Activated CD4-positive, CD25-positive, alpha-beta regulatory T cell treated with anti-CD3 and anti-CD28 coated beads, Interleukin-2, amount 50 U/mL, for 24 hours (primary cell): ENCODE measurements at places on chromosomes 4 and X.

DNA sequence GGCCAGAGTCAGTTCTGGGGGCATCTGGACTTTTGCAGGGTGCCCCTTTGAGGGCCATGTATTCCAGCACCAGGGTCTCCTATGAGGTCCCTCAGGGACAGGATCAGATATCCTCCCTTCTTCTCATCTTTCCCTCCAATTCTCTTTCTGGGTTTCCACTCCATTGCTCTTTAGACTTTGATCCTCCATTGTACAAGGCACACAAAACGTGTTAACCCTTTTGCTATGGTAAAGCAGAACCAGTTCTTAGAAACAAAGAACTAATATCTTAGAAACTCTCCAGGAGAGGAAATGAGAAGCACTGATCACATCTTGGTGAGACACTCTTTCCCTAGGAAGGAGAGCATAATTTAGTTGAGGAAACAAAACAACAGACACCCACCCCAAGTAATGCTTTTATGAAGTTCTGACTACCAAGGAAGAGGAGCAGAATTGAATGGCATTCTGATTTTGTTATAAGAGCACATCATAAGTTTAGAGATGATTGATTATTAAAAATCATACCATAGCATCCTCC is 200.7 kb upstream of the NPY2R start:
- no peak for ATAC-seq

GRCh38 chr4:145316897-145317574 is 136.6 kb upstream of the OTUD4 start:
- ATAC-seq, result no peak

- no peak for ATAC-seq
Observed at GRCh38 chr4:80006935-80007744, 65.9 kb downstream of the ANTXR2 start.

DNA sequence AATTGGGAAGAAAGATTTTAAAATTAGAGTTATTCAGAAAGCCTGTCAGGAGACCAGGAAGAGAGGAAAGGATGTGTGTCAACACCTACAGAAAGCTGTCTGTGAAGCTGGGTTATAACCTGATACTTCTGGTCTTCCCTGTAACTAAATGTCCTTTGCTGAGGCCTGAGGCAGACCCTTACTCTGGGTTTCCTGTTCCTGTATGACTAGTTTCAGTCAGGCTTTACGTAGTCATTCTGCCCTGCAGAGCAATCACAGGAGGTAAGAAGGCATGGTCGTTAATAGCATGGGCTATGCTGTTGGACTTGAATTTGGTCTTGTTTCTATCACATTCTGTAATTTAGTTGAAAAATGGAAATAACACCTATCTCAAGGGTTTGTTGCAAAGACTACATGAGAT is 110.5 kb upstream of the IGFBP7 start:
- no peak for ATAC-seq

DNA sequence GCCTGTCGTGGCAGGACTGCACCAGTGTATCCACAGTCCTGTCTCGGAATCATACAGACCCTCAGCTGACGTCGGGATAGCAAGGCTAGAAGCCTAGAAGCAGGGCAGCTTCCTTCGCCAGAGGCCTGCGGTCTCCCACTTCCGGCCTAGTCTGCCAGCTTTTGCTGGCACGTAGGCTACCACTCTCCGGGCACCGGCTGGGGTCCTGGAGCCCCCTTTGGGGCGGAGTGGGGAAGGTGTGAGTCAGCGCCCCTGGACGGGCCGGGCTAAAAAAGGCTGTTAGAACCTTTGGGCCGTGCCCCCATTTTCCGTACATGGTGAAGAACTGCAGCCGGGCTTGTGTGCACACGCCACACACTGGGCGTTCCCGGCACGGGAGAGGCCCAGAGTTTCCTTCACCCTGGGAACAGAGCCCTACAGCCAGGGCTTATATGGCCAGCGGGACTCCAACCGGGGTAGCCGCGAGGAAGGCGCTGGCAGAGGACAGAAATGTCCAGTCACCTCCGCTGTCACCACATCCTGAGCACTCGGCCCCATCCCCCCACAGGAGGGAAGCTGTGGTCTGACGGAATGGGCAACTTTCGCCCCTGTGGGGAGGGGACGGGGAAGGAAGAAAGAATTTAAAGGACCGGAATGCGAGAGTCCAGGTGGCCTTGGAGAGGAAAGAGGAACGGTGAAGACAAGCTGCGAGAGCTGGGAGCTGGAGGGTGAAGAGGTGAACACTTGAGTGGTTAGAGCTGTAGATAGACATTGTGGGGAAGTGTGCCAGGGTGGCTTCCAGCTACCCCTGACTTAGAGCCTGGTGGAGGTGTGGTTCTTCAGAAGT is 4.6 kb downstream of the MAGIX start:
- peak; percentile 18 for ATAC-seq

DNA sequence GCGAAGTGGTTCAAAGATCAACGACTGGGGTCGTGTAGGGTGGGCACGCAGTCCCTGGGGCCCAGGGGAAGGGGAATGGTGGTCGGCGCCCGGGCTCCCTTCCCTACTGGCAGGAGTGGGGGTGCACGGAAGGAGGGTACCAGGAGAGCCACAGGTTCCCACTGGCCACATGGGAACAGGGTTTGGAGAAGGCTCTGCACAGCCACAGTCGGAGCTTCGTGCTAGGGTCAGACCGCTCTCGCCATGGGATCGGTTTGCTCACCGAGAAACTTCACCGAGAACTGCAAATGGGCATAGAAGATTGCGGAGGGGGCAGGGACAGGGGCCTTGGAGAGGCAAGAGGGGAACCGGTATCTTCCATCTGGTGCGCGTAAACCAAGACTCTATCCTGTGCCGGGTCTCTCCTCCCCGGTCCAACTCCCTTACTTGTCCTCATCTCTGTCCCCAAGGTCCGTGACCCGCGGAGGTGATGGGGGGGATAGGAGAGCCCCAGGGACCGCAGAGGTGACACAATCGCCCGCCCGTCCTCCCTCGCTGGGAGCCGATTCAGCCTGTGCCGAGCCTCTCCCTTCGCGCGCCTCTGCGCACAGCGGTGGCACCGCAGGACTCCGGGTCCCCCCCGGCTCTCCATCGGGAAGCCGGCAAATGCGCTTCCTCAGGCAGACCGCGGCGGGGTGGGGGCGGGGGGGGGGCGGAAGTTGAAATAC is 1.0 kb downstream of the SCD5 start:
- no peak for ATAC-seq

GRCh38 chrX:39688576-39689375 is 409.0 kb downstream of the BCOR start:
- ATAC-seq, result peak; percentile 56

DNA sequence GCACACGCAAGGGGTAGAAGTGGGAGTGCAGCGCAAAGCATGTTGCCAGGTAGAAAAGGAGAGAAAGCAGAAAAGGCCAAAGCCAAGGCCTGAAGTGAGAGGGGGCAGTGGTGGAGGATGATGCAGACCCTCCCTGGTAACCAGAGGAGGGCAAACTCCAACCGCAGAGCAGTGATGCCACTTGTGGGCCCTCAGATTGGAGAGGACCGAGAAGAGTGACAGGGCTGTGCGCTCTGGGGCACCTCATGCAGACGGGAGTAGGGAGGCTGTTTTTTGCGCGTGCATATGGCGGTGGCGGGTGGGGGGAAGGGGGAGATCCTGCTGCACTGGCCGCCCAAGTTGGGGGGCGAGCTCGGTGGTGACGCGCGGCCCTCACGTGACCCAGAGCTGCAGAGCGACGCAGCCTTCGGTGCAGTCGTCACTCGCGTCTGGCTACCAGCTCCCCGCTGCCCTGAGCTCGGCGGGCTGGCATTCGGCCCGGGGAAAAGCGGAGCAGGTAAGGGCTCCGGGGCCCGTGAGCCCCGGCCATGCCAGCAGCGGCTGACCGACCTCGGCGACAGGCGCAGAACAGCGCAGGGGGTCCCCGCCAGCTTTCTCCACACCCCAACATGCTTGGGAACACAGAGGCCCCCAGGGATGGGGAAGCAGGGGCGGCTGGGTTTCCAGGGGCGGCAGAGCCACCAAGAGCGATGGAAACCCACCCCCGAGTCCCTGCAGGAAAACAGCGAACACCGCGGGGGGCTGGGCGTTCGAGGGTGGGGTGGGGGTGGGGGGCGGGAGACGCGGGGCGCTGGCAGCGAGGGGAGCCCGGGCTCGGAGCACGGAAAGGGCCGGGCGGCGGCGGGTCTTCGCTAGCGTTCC is at the start of gene BEX3:
Gene BEX3, plus strand, starts transcription at position 421 of the 861 bp plus-strand sequence. CDS start 984 bp downstream, outside the sequence.
- peak; percentile 88 for ATAC-seq

DNA sequence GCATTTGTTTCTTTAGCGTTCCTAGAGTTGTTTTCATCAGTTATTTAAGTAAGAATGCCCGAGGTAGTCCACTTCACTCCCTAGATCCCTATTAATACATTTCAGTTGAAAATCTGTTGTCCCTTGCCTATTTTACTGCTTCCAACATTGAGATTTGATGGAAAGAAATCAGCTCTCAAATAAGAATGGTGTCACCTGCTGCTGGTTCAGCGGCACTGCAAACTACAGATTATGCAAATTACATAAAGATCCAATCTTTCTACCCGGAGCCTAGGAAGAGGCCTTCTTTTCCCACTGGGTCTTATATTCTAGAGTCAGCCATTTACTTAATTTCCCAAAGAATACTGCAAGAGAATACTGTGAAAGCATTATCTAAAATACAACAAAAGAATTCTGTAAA is 597.6 kb upstream of the MAGEB2 start:
- no peak for ATAC-seq
